ENCODE measurements at places on chromosomes 11 and 22. TPM values are rescaled to one million over a fixed set of nuclear protein-coding genes. Genes with fewer than 3 reads are reported as not detected.

Gene PKP3
- 2.1 TPM for total RNA-seq

Gene TRIOBP
- 114 TPM for total RNA-seq

Gene DDI1
- total RNA-seq, result not detected

Gene POLD3
- total RNA-seq, result 11.8 TPM

Gene RFPL1
- not detected for total RNA-seq

Gene OR2D2
- total RNA-seq, result 0.28 TPM

Gene BBOX1
- total RNA-seq, result 0.19 TPM

Gene OR52E8
- not detected for total RNA-seq

Gene HYOU1
- 240 TPM for total RNA-seq

Gene MOGAT2
- not detected for total RNA-seq

Gene APOL1
- 85.1 TPM for total RNA-seq

Gene PATE2
- total RNA-seq, result 0.38 TPM

Gene HBE1
- not detected for total RNA-seq

Gene OR8D4
- not detected for total RNA-seq

Gene GLYAT
- not detected for total RNA-seq

Gene CCDC15
- total RNA-seq, result 3.6 TPM

Gene TMEM25
- 10.9 TPM for total RNA-seq

Gene DEPDC7
- 5.1 TPM for total RNA-seq

Gene KRTAP5-1
- not detected for total RNA-seq

Gene OR5A1
- not detected for total RNA-seq

Gene C2CD2L
- total RNA-seq, result 5.2 TPM

Gene CREBZF
- total RNA-seq, result 26.8 TPM

Gene CDC42BPG
- total RNA-seq, result 1.1 TPM

Gene DBX1
- total RNA-seq, result not detected

Gene SEPTIN3
- total RNA-seq, result not detected

Gene OR52J3
- total RNA-seq, result not detected

Gene CLDN5
- 2.8 TPM for total RNA-seq

Gene DGAT2
- total RNA-seq, result 1.7 TPM

Gene C22orf15
- 0.19 TPM for total RNA-seq

Gene TMEM121B
- total RNA-seq, result under 0.01 TPM

Gene DGCR6
- 0.19 TPM for total RNA-seq

Gene GTSE1
- 11.3 TPM for total RNA-seq

Gene PANX2
- total RNA-seq, result 0.19 TPM

Gene OR51E2
- 0.56 TPM for total RNA-seq

Gene TMEM45B
- not detected for total RNA-seq

Gene NRXN2
- total RNA-seq, result 7.5 TPM

Gene SLC3A2
- 149 TPM for total RNA-seq

Gene RFPL3
- total RNA-seq, result not detected

Gene MAPK12
- total RNA-seq, result 23.7 TPM

Gene PGA4
- not detected for total RNA-seq

Gene MYBPC3
- not detected for total RNA-seq

Gene CDON
- 7.9 TPM for total RNA-seq

Gene C22orf31
- total RNA-seq, result not detected

Gene APOA5
- total RNA-seq, result under 0.01 TPM

Gene OR52E1
- total RNA-seq, result not detected

Gene CYP2D6
- total RNA-seq, result 0.56 TPM

Gene ALDH3B1
- total RNA-seq, result 18.6 TPM

Gene FIBIN
- 2.3 TPM for total RNA-seq

Gene PRG2
- 2.3 TPM for total RNA-seq

Gene TESMIN
- 0.19 TPM for total RNA-seq

Gene OR2AG2
- under 0.01 TPM for total RNA-seq

Gene TNNT3
- total RNA-seq, result not detected

All from regular cardiac myocyte (primary cell).